ENCODE measurements at places on chromosomes 2 and 18.
A peak's percentile ranks its signal among the peaks of the same experiment; 100 is the strongest.

GRCh38 chr2:197804758-197805714 is 643 bp downstream of the PLCL1 start:
- DNase-seq: no peak

GRCh38 chr2:127106991-127107621 is at the start of gene BIN1:
Gene BIN1 (minus strand): TSS chr2:127107154. CDS start chr2:127106943, 211 bp downstream.
- peak; percentile 64 for DNase-seq

DNA sequence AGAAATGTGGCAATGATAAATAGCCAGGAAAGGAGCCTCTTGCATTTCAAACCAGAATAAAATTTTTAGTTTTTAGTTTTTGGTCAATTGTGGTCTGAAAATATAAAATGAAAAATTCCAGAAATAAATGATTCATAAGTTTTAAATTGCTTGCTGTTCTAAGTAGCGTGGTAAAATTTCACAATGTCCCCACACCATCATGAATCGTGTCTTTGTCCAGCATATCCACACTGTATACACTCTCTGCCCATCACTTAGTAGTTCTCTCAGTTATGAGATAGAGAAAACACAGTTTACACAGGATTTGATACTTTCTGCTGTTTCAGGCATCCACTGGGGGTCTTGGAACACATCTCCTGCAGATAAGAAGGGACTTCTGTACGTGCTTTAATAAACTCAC is 783.9 kb downstream of the TSN start:
- no peak for DNase-seq

- DNase-seq: no peak
These were observed 1.1 kb upstream of the TXNDC2 start for GRCh38 chr18:9884532-9885140.

- no peak for DNase-seq
These were observed 402.5 kb downstream of the STK39 start for GRCh38 chr2:167844714-167845530.

GRCh38 chr18:2312440-2312839 is 258.9 kb downstream of the METTL4 start:
- no peak for DNase-seq

DNA sequence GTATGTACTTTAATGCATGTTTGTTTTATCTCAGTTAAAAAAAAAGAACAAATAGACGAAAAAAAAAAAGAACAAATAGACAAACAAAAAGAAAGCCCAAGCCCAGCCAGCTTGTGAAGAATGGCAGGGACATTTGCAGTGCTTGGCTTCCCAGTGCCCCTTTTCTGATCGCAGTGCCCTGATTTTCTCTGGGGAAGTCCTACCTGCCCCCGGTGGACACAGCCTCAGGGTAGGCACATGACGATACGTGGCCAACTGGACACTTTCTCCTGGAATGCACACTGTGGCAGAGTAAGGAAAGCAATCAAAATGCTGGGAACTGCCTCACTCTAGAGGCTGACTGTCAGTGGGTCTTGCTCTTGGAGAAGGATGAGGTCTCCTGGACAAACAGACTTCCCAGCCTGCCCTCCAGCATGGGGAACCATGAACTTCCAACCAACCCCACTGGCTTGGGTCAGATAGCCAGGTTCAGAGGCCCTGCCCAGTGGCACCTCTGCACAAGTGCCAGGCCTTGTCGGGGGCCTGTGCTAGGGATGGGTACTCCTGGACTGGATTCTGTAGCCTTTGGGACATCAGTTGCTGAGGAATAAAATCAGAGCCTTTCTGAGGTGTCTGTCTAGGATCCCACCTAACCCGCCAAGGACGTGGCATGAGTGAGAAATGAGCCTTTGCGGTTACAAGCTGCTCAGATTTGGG is 76.7 kb downstream of the INHBB start:
- no peak for DNase-seq

GRCh38 chr2:107182981-107183380 is 297.0 kb upstream of the ST6GAL2 start:
- DNase-seq: no peak

GRCh38 chr18:6639305-6639704 is 90.2 kb upstream of the ARHGAP28 start:
- DNase-seq: no peak

DNA sequence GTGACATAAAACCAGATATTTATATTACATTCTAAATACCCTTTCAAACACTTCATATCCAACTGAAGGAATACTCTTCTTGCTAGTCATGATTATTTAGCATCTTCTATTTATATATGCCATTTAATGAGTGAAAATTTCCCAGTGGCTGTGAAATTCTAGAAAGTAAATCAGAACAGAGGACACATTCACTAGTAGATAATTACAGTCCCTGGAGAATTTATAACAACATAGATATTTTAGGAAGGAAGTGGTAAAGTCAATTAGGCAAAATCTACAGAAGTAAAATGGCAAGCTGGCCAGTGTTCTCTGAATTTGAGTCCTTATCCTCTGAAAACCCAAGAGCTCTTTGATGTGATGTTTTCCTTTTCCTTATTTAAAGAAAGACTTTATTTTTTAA is 121.8 kb downstream of the PMAIP1 start:
- DNase-seq: no peak

DNA sequence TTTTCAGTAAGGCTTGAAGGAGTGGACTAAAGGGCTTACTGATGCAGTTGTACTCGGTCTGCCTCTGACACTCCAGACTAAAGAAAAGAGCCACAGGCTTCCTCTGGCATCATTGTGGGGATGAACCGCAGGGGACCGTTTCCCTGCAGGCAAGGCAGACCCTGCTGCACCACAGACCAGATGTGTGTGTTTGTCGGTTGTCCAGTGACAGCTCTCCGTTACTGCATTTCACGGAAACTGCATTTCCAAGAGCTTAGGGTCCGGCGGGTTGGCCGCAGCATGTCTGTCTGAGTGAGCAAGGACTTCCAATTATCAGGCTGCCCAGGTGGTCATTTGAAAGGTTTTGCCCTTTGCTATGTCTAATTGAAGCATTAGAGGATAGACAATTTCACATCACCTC is 98.1 kb downstream of the FAM210A start:
- no peak for DNase-seq

DNA sequence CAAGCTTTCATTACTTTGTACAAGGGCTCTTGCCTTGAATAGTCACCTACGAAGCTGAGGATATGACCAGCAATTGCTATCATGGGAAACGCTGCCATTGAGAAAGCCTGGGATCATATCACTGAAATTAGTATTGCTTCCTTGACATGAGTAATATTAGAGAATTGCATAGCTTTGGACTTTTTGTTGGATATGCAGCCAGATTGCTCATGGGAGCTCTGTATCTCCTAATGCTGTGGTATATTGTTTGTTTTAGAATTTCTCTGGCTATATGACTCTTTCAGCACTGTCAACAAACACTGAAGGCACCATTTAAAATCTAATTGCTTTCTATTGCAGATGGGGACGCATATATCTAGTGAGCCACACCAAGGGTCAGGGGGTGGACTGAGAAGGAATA is 80.0 kb upstream of the WDSUB1 start:
- no peak for DNase-seq

GRCh38 chr2:85713836-85714235 is 19.7 kb downstream of the GNLY start:
- no peak for DNase-seq

DNA sequence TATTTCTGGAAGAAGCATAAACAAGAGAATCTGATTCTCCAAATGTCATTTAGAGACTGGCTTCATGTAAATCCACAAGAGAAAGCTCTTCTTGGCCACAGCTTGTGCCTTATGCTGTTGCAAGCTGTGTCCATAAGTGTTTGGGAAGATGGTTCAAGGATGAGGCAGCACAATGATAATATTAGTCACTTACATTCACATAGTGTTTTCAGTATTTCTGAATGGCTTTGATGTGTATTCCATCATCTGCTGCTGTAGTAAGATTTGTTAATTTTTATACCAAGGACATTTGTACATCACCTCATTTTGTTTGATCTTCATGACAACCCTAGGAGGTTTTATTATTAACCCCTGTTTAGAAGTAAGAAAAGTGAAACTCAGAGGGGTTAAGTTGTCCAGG is 29.9 kb downstream of the CREG2 start:
- no peak for DNase-seq

GRCh38 chr2:163719331-163719730 is 16.5 kb downstream of the FIGN start:
- no peak for DNase-seq

DNA sequence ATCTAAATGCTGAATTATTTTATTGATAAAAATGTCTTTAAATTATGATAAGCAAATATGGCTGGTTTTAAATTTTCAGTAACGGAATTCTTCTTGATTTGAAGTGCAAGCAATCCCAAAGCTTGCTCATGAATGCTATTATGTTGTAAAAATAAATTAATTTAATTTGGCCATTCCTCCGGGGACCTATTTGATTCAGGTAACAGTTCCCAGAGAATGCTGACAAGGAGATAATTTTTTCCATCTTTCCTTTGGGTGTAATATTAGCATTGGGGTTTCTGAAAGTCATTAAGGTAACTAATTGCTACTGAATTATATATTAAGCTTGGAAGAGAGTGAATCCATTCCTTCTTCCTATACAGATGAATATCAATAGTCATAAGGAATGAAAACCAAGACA is 12.5 kb upstream of the RMDN2 start:
- no peak for DNase-seq

- no peak for DNase-seq
These were observed 131.8 kb downstream of the KCNH7 start for GRCh38 chr2:162706770-162707169.

DNA sequence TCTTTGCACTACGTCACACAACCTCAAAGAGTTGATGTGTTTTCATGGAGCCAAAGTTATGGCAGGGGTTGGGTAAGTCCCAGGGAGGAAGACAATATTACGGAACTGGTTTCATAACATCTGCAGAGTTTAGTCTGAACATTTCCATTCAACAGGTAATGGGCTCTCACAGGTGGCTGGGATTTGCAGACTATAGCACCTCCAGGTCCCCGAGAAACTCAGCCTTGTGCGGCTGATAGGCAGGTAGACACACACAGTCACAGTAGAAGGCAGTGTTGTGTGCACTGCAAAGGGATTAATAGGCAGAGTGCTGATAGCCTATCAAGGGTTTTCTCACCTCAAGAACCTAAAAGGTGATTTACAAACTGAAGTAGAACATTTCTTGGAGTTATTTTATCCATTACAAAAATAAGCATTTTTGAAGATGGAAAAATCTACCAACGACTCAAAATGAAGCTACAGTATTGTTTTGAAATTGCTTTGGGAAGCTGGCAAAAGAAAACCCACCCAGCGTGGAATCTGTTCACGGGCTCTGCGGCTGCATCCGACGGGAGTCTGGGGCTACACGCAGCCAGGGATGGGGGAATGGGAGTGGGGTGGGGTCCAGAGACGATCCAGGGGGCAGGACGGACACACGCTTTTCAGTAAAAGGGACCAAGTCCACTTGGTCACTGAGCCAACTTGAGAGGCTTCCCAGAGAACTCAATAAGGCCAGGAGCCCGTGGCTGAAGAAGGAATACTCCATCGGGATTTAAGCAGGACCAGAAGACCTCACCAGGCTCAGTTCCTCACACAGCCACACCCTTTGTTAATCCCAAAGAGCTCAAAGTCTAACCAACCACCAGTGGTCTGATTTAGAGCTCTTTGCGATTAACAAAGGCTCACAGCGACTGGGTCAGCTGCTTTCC is 82.9 kb downstream of the CHRNA1 start:
- DNase-seq: no peak

DNA sequence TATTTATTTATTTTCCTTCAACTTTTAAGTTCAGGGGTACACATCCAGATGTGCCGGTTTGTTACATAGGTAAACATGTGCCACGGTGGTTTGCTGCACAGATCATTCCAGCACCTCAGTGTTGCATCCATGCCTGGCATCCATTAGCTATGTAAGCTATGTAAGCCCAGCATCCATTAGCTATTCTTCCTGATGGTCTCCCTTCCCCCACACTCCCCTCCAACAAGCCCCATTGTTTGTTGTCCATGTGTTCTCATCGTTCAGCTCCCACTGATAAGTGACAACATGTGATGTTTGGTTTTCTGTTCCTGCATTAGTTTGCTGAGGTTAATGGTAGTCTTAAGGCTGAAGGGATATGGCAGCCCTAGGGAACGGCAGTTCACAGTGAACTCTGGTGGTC is 203.4 kb downstream of the CTNNA2 start:
- DNase-seq: no peak

- no peak for DNase-seq
These were observed 23.1 kb downstream of the PASK start for GRCh38 chr2:241126201-241126611.

DNA sequence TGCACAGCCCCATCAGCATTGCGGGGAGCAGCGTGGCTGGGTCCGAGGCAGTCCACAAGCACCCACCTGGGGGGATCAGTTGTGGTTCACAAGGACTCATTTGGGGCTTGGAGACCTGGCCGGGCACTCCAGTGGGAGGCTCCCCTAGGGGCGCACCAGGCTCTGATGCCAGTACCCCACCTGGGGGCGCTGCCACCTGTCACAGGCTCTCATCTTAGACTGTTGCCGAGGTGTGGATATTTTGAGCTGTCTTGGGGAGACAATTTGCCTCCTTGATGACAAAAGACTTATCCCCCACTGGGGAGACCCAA is 3.0 kb downstream of the ADRA2B start:
- DNase-seq: no peak

GRCh38 chr2:37829202-37829601 is 95.9 kb upstream of the RMDN2 start:
- DNase-seq: no peak

- DNase-seq: no peak
These were observed 312 bp downstream of the NR4A2 start for GRCh38 chr2:156332284-156332533.

GRCh38 chr2:46297546-46298271 is 502 bp downstream of the EPAS1 start:
- DNase-seq: no peak

- DNase-seq: no peak
These were observed 22.5 kb upstream of the SULT1C2 start for GRCh38 chr2:108266218-108266617.

GRCh38 chr2:16130541-16130880 is 190.2 kb downstream of the MYCN start:
- no peak for DNase-seq

- no peak for DNase-seq
These were observed 323.0 kb downstream of the TXNL1 start for GRCh38 chr18:56315363-56315762.

- no peak for DNase-seq
These were observed 25.0 kb downstream of the ATOH8 start for GRCh38 chr2:85778646-85779379.

DNA sequence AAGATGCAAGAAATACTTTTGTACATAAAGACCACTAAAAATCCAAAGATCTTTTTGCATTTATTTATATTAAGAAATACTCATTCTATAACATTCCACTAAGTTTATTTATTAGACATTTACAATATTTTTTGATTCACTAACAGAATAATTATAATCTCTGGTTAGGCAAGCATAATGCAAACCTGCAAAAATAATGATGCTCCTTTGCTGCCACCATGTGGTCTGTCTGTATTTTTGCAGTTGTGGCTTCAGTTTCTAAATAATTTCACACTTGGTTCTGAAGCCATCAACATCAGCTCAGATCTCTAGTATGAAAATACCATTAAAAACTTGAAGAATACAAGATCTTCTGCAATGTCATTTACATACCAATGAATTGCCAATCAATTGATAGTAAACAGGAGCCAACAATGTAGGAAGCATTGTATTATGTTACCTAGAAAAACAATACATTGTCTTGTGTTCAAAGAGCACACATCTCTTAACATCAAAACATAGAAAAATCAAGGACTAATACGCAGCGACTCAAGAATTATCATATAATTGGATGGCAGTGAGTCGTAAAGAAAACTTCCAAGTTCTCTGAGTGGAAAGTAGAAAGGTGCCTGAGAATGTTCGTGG is 28.8 kb upstream of the WDR75 start:
- DNase-seq: no peak

- no peak for DNase-seq
These were observed 87.9 kb upstream of the MAP4K3 start for GRCh38 chr2:39524756-39525635.

GRCh38 chr2:67256892-67257291 is 140.2 kb upstream of the ETAA1 start:
- DNase-seq: no peak
